ENCODE measurements at places on chromosomes 11 and 22. TPM values are rescaled to one million over a fixed set of nuclear protein-coding genes. Genes with fewer than 3 reads are reported as not detected.

Gene SCYL1
- 63.3 TPM for total RNA-seq

Gene MIAT
- 0.29 TPM for total RNA-seq

Gene EIF3M
- total RNA-seq, result 400 TPM

Gene MMP12
- total RNA-seq, result 0.06 TPM

Gene PLAAT3
- 56.4 TPM for total RNA-seq

Gene TPP1
- total RNA-seq, result 47.3 TPM

Gene PARVA
- total RNA-seq, result 28.6 TPM

Gene CREB3L1
- total RNA-seq, result 5.4 TPM

Gene GAL3ST3
- not detected for total RNA-seq

Gene ROBO4
- not detected for total RNA-seq

Gene MYO7A
- 1.2 TPM for total RNA-seq

Gene RPS3
- 3,534 TPM for total RNA-seq

Gene TCN1
- total RNA-seq, result 0.21 TPM

Gene VPS26B
- 19.0 TPM for total RNA-seq

Gene RAG1
- total RNA-seq, result 0.64 TPM

Gene OR52I1
- total RNA-seq, result not detected

Gene JAML
- total RNA-seq, result not detected

Gene CDC45
- total RNA-seq, result 25.9 TPM

Gene OR8A1
- total RNA-seq, result not detected

Gene DMC1
- 5.4 TPM for total RNA-seq

Gene CD3D
- not detected for total RNA-seq

Gene OR2AT4
- total RNA-seq, result not detected

Gene SSRP1
- total RNA-seq, result 211 TPM

Gene RASD2
- 1.2 TPM for total RNA-seq

Gene IFITM10
- 1.3 TPM for total RNA-seq

Gene STIM1
- total RNA-seq, result 23.3 TPM

Gene CCDC87
- 0.54 TPM for total RNA-seq

Gene TTC38
- total RNA-seq, result 12.5 TPM

Gene SLC35E4
- total RNA-seq, result 8.0 TPM

Gene SLC22A6
- total RNA-seq, result not detected

Gene FAM181B
- 0.10 TPM for total RNA-seq

Gene ADM2
- 0.64 TPM for total RNA-seq

Gene FUT4
- 2.2 TPM for total RNA-seq

Gene TSPAN32
- not detected for total RNA-seq

Gene OR5M3
- not detected for total RNA-seq

Gene OR52B6
- not detected for total RNA-seq

Gene USH1C
- total RNA-seq, result 1.1 TPM

Gene OR51B5
- total RNA-seq, result not detected

Gene HBB
- total RNA-seq, result not detected

Gene AAMDC
- 28.9 TPM for total RNA-seq

Gene PDHX
- 29.7 TPM for total RNA-seq
